ENCODE measurements at places on chromosomes 4 and X.
A peak's percentile ranks its signal among the peaks of the same experiment; 100 is the strongest.

- no peak for DNase-seq
Measured at GRCh38 chr4:108052558-108053120, 63.0 kb downstream of the HADH start.

DNA sequence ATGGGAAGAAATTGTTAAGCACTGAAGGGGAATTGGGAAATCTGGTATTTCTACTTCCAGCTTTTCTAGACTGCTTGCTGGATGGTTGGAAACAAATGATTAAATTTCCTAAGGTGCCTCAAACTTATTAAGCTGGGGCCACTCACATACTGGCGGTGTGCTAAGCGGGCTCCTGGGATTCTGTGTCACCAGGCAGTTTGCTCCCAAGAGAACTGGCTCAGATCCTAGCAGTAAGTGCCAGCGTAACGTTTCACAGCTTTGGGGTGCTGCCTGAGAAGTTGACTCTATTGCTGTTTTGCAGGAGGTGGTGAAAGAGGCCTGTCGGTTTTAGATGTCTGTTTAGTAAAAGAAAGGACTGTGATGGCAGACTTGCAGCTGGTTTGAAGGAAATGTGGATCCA is 6.9 kb upstream of the REELD1 start:
- DNase-seq: no peak

- no peak for DNase-seq
Measured at GRCh38 chr4:6121941-6122340, 78.4 kb downstream of the JAKMIP1 start.

- DNase-seq: no peak
Measured at GRCh38 chr4:52799813-52800212, 48.6 kb upstream of the ERVMER34-1 start.

- DNase-seq: no peak
Measured at GRCh38 chr4:52946855-52947254, 84.7 kb downstream of the RASL11B start.

DNA sequence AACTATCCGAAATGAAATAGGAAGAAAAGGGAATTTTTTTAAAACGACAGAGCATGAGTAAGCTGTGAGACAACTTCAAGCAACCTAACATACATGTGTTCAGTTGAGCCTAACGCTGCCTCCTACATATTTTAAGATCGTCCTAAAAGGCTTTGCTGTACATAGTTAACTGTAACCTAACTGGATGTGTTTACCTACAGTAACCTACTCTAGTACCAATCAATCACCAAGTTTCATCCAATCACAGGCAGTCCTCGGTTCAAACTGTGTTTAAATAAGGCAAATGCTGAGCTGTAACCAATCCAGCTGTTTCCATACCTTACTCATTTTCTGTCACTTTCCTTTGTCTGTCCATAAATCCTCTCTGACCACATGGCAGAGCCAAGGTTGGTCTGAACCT is 17.1 kb downstream of the RCHY1 start:
- DNase-seq: no peak

- no peak for DNase-seq
Measured at GRCh38 chr4:7387925-7388324, 46.8 kb downstream of the PSAPL1 start.

DNA sequence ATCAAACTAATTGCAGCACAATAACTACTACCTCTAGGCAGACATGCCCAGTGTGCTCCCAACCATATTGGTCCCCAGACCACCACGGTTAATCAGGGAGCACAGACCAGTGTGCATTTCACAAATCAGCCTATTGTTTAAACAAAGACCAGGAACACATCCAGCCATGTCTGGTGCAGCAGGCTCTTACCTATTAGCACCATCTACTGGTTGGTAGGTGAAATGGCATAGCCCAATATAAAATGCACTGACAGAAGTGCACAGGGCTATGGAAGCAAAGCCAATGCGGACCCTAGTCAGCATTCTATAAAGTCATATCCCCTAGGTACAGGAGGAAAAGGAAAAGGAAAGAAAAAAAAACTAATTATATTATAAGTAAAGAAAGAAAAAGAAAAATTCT is 15.5 kb upstream of the CYLC1 start:
- no peak for DNase-seq

DNA sequence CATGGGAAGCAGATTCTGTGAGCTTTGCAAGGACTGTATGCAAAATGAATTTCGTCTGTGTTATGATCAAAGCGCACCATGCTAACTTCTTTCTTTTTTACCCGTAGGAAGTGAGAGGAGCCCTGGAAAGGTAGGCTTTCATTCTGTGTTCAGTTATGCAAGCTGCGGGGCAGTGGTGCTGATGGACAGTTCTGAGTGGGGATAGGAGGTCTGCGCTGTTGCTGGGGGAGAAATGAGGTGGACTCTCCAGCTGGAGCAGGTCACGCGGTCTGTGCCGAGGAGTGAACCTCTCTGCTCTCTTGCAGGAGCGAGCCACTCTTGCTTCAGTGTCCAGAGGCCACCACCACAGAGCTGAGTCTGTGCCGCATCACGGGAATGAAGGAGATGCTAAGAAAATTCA is 4.5 kb downstream of the TRIML1 start:
- DNase-seq: no peak

- DNase-seq: no peak
Measured at GRCh38 chrX:131894995-131895394, 128.1 kb upstream of the STK26 start.

GRCh38 chrX:105533951-105534350 is 288.4 kb upstream of the NRK start:
- DNase-seq: no peak

DNA sequence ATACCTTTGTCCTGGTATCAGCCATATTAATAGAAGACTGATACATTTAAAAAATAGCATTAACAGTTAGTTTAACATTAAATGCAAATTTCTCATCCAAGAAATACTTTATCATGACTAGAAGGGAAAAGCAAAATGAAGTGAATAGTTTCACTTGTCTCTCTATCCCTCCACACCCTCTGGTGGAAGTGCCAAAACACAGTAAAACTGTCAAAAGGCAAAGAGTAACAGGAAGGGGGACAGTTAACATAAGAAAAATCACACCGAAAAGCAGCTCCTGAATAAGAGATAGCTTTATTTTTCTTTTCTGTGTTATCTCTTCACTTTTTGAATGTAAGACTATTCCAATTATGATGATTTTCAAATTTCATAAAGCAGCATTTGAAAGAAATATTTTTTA is 187.2 kb downstream of the FBXW7 start:
- DNase-seq: peak; percentile 9

DNA sequence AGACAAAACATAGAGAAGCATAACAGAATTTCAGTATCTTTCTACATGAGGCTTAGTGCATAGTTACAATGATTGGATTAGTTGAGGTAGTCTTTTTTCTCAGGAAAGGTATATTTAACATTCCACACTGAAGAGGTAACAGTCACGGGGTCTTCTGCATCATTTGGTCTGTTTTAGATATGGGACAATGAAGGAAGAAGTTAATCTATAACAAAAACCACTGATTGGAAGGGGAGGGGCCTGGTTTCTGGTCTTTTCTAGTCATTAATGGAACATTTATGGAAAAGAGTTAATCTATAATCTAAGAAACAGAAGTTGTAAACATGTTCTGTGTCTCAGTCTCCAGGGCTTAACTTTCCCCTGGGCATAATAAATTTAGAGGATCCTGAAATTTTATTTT is 37.3 kb upstream of the HPSE start:
- no peak for DNase-seq

- DNase-seq: peak; percentile 19
Measured at GRCh38 chr4:1285790-1286553, 3.7 kb upstream of the MAEA start.

GRCh38 chr4:105451346-105451745 is 22.5 kb downstream of the PPA2 start:
- no peak for DNase-seq

GRCh38 chr4:142238589-142238988 is 602.2 kb downstream of the IL15 start:
- DNase-seq: no peak

DNA sequence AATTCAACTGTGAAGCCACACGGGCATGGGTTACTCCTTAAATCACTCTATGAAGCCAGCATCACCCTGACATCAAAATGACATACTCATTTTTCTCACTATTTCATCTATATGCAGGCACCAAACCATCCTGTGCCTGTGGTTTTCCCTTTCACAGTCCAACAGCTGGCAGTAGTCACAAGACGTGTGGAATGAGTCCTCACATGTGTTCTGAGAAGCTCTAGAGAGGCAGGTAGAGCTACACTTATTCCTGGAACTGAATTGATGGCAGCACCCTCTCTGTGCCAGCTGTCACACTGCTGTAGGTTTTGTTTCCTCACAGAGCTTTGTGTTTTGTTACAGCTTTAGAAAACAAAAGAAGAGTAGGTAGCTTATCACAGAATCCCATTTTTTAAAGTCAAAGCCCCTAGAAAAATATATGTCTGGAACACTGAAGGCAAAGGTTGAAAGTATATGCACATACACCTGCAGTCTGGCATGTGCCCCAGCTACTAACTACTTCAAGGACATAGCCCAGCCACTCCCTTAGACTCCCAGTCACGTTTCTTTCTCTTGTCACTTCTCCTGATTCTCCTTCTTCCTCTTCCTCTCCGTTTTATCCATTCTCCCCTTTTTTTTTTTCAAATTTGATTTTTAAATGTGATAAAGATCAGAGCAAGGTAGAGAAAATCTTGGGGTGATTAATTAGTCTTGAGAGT is 107.1 kb downstream of the ANXA10 start:
- DNase-seq: no peak

DNA sequence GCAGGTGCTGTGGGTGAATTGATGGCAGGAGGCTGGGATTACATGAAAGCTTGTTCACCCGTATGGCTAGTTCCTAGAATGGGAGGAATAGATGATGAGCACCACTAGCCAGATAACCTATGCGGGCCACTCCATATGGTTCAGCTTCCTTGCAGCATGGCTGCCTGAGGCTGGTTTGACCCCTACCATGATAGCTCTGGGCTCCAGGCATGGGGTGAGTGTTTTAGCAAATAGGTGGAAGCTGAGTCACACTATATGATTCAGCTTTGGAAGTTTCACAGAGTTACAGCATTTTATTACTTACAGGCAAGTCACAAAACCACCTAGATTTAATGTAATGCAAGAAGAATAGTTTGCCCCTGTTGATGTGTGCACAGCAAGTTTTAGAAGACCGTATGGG is 603.2 kb downstream of the STIM2 start:
- DNase-seq: no peak

- no peak for DNase-seq
Measured at GRCh38 chrX:9902656-9903055, 64.5 kb upstream of the CLDN34 start.

- no peak for DNase-seq
Measured at GRCh38 chrX:39904816-39905537, 192.8 kb downstream of the BCOR start.
